Lung (tissue), 17 donors: ENCODE measurements at places on chromosomes 11 and 22. TPM values are rescaled to one million over a fixed set of nuclear protein-coding genes. Genes with fewer than 3 reads are reported as not detected.

GRCh38 chr11:126592496-126593410, 237.3 kb downstream of the ST3GAL4 start:
- no peaks in the 10 kb centered on the region for H3K4me1 ChIP-seq
- no peaks in the 10 kb centered on the region for H3K36me3 ChIP-seq
- no peaks in the 10 kb centered on the region for H3K27me3 ChIP-seq

DNA sequence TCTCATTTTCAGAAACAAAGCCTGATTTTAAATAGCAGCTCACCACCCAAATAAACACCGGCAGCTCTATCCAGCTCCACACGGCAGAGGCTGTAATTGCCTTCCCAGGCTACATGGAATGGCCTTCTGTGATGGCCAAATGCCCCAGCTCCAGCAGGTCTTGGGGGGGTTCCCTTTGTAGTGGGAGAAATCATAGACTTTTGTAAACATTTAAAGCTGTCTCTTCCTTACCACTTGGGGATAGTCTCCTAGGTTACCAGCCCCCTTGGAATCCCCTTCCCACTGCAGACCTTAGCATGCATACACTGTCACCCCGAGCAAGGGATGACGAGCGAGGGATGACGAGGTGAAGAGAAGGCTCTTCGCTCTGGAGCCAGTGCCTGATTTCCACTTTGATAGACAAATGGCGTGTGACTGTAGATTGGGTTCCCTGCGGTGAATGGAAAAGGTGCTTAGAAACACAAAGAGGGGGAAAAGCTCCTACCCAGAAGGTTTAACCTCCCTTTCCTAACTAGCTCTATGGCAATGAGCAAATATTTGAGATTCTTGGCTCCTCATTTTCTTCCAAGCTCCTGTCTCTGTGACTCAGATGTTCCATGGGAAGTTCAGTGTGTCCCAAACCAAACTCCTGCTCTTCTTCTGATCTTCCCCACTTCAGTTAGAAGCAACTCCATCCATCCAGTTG, 108.0 kb upstream of the CADM1 start:
- no peaks in the 10 kb centered on the region for H3K27me3 ChIP-seq
- no peaks in the 10 kb centered on the region for H3K36me3 ChIP-seq

DNA sequence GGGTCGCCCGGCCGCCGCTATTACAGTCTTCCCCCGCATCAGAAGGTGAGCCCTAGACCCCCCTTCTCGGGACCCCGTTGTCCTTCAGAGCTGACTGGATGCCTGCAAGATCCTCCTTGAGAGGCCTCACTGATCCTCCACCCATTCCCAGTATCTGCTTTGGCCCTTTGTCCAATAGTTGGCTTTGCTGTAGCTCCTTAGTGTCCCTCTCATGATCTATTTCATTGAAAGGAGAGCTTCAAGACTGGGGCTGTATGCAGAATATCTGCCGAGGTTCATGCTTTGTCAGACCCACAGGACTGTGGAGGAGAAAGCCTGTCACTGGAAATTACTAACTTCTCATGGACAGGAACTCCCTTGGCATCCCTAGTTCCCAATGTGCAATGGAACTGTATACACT, 499 bp downstream of the DLAT start:
- peak overlapping the region; percentile 73 for H3K4me3 ChIP-seq
- peaks cover 15% of the 10 kb centered on the region for H3K36me3 ChIP-seq
- H3K4me1 ChIP-seq, result peaks cover 4% of the 10 kb centered on the region
- peak; percentile 41 for DNase-seq
- no peaks in the 10 kb centered on the region for H3K27me3 ChIP-seq
- H3K27ac ChIP-seq, result peak overlapping the region; percentile 96

GRCh38 chr22:19545935-19546207, 21.7 kb upstream of the CLDN5 start:
- H3K4me3 ChIP-seq, result no peak overlapping the region
- no peak for DNase-seq
- H3K27ac ChIP-seq, result no peak overlapping the region
- H3K27me3 ChIP-seq, result no peaks in the 10 kb centered on the region
- no peaks in the 10 kb centered on the region for H3K4me1 ChIP-seq
- H3K36me3 ChIP-seq, result no peaks in the 10 kb centered on the region

GRCh38 chr11:75560644-75561043, 1.4 kb upstream of the SERPINH1 start:
- H3K4me3 ChIP-seq, result no peak overlapping the region
- no peaks in the 10 kb centered on the region for H3K36me3 ChIP-seq
- H3K4me1 ChIP-seq, result peaks cover 40% of the 10 kb centered on the region

GRCh38 chr11:68074584-68075352, 35.9 kb downstream of the TCIRG1 start:
- DNase-seq, result no peak
- peaks cover 8% of the 10 kb centered on the region for H3K36me3 ChIP-seq
- no peak overlapping the region for H3K27ac ChIP-seq
- H3K4me1 ChIP-seq, result no peaks in the 10 kb centered on the region
- H3K27me3 ChIP-seq, result no peaks in the 10 kb centered on the region
- no peak overlapping the region for H3K4me3 ChIP-seq

- no peaks in the 10 kb centered on the region for H3K27me3 ChIP-seq
- DNase-seq, result peak; percentile 61
- no peaks in the 10 kb centered on the region for H3K36me3 ChIP-seq
- H3K27ac ChIP-seq, result peak overlapping the region; percentile 43
These were observed 11.7 kb downstream of the LIMK2 start for GRCh38 chr22:31223786-31224191.

GRCh38 chr22:38865201-38866023, 6.6 kb downstream of the CBX6 start:
- no peaks in the 10 kb centered on the region for H3K27me3 ChIP-seq
- DNase-seq, result peak; percentile 12
- H3K4me1 ChIP-seq, result peaks cover 21% of the 10 kb centered on the region
- peak overlapping the region; percentile 78 for H3K27ac ChIP-seq
- H3K36me3 ChIP-seq, result peaks cover 34% of the 10 kb centered on the region

Gene RAB38
- total RNA-seq, result 11.7 TPM

Gene PPP1R14B
- total RNA-seq, result 185 TPM

Gene OR52I1
- total RNA-seq, result not detected

Gene MMP7
- 30.4 TPM for total RNA-seq
